Breast epithelium (tissue), 4 donors: ENCODE measurements at places on chromosomes 2 and 18. TPM values are rescaled to one million over a fixed set of nuclear protein-coding genes. Genes with fewer than 3 reads are reported as not detected.
A peak's percentile ranks its signal among the peaks of the same experiment; 100 is the strongest.

DNA sequence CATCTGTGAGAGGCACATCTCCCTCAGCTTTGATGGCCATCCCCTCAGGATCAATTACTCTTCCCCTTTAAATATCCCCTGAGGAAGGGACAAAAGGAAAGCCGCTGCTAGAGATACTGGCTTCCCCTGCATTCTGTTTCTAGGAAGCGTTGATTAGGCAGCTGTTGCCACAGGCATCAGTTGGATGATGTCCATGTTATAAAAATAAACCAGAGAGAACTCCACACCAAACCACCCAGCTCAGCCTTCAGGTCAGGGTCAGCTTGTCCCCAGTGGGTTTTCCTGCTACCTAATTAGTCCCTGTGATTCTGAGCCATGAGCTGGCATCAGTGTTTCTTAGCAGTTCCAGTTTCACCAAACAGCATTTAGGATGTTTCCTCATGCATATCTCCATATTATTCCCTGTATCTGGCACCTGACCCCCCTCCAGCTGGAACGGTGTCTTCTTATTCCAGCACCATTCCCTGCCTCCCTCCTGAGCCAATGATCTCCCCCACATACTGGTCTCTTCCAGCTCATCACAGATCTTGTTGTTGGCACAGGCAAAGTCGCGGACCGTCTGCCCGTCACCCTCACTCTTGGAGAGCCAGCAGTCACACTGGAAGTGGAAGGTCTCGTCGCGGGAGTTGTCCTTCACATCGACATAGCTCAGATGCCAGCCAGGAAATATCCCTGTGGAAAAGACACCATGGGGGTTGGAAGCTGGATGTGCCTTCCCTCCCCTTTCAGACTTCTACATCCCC lies 168.4 kb downstream of the LOXHD1 start:
- no peak for DNase-seq

DNA sequence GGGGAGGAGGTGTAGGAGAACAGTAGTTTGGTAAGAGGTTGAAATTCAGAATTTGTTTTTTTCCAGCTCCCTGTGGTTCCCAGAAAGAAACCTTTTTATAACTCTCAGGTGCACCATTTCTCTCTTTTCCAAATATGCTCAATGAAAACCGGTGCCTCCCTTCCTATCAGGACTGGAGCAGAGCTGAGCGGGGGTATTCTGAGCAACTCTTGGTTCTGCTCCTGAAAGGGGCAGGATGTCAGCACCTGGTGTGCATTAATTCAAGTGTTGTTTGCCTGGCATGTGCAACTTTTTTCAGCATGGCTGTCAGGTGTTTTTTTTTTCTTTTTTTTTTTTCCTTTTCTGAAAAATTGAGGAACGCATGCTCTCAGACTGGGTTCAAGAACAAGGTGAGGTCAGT lies 74.1 kb downstream of the MAPK4 start:
- DNase-seq: no peak

DNA sequence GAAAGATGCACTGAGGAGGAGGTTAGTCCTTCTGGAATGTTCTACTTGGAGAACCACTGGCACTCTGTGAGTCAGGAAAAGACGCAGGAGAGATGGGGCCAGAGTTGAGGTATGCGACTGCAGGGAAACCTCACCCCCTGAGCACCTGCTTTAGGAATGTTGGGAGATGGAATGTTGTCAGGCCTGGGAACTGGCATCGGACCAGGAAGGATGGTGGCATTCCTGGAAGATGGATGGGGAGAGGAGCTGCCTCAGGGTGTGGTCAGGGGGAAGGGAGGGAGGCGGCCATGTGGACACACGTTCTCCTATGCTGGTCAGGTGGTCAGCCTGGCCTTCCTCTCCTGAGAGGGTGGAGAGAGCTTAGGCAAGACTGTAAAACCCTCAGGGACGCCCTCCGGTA lies 146.3 kb downstream of the CELF4 start:
- no peak for DNase-seq

DNA sequence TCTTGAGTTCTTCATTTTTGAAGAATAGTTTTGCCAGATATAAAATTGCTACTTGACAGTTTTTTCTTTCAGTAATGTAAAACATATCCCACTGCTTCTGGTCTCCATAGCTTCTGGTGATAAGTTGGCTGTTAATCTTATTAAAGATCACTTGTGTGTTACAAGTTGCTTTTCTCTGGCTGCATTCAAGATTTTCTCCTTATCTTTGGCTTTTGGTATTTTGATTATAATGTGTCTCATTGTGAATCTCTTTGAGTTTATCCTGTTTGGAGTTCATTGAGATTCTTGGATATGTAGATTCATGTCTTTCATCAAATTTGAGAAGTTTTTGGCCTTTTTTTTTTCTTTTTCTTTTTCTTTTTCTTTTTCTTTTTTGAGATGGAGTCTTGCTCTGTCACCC lies 20.2 kb upstream of the ADNP2 start:
- no peak for DNase-seq

GRCh38 chr2:1170241-1170640 lies 219.6 kb downstream of the SNTG2 start:
- DNase-seq: no peak

DNA sequence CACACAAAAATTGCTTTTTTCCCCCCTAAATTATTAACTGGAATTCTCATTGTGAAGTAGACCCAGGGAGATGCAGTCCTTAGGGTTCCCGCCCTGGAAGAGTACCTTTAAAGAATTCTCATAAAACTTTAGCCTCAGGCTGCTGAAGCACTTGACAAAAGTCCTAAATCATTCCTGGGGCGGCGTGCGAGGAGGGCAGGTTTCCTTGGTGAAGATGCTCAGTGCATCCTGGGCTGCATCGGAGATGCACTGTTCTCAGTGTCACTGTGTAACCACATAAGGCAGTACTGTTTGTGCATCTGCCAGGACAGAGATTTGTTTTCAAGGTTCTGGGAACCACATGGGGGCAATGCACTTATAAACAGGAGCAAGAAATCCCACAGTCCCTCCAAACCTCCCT lies 62.6 kb downstream of the ZNF236 start:
- no peak for DNase-seq

- DNase-seq: no peak
Measured at GRCh38 chr2:44135296-44135695, 33.4 kb upstream of the PPM1B start.

DNA sequence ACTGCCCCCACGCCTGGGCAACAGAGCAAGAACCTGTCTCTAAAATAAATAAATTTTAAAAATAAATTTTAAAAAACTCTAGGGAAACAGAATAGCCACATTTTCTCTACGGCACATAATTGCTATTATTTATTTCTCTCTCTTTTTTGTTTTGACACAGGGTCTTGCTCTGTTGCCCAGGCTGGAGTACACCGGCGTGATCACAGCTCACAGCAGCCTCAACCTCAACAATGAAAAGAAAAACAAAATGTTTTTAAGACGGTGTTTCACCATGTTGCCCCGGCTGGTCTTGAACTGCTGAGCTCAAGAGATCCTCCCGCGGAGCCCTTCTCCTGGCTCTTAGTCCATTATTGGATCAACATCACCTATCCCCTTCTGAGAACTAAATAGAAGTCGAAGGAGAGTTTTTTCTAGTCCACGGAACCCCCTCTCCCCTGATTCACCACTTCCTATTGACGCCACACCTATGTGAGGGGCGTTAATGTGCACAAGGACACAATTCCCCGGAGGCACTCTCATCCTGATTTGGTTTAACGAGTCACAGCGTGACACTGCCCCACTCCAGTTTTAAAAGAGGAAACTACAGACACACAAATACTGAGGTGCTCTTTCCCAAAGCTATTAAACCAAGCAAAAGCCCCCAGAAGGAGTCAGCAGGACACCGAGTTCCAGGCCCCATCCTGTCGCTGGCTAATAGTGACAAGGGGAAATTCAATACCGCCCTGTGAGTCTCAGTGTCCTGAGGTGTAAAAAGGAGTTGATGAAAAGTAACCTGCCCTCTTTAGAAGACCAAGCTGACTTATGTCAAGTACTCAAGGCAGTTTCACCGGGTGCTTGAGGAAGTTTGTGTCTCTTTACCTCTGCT lies 1.1 kb downstream of the NPC1 start:
- DNase-seq: peak; percentile 51

GRCh38 chr18:63205791-63206252 lies 113.7 kb downstream of the BCL2 start:
- DNase-seq: no peak

- DNase-seq: no peak
Measured at GRCh38 chr2:39615675-39616074, 50.0 kb upstream of the TMEM178A start.

GRCh38 chr2:55106148-55106547 lies 55.9 kb upstream of the RTN4 start:
- DNase-seq: no peak

DNA sequence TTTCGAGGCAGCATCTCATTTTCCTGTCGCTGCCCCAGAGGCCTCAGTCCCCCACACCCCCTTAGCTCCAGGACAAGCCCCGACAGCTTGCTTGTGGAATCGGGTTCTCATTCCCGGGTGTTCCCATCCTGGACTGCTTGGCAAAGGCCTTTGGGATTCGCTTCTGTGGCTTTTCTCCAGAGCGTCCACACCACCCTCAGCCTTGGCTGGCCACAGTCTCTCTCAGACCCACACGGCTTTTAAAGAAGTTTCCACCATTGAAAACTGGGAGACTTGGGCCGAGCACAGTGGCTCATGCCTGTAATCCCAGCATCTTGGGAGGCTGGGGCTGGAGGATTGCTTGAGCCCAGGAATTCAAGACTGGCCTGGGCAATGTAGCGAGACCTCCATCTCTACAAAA lies 2.7 kb downstream of the ESPNL start:
- DNase-seq: no peak

- no peak for DNase-seq
Measured at GRCh38 chr2:121598087-121598486, 51.2 kb downstream of the CLASP1 start.

DNA sequence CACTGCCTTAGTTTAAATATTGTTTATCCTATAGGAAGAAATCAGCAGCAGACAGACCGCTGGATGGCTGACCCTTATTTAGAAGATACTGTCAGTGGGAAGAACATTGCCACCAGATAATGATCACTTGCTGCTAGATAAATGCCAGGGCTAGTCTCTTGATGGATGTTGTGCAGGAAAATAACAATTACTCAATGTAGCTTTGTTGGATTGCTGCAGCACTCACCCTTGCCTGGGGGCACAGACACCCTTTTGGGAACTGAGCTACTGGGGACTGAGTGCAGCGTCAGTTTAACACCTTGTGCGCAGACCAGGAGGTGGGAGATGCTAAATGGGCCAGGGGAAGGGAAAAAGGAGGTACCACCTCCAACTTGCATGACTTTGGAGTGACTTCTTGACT lies 64.2 kb upstream of the CAPN13 start:
- DNase-seq: no peak

- DNase-seq: no peak
Measured at GRCh38 chr2:147398996-147399395, 445.8 kb upstream of the ACVR2A start.

GRCh38 chr2:151337643-151338042 lies 19.7 kb upstream of the TNFAIP6 start:
- DNase-seq: no peak

GRCh38 chr2:36615222-36615621 lies 17.3 kb upstream of the FEZ2 start:
- DNase-seq: no peak

DNA sequence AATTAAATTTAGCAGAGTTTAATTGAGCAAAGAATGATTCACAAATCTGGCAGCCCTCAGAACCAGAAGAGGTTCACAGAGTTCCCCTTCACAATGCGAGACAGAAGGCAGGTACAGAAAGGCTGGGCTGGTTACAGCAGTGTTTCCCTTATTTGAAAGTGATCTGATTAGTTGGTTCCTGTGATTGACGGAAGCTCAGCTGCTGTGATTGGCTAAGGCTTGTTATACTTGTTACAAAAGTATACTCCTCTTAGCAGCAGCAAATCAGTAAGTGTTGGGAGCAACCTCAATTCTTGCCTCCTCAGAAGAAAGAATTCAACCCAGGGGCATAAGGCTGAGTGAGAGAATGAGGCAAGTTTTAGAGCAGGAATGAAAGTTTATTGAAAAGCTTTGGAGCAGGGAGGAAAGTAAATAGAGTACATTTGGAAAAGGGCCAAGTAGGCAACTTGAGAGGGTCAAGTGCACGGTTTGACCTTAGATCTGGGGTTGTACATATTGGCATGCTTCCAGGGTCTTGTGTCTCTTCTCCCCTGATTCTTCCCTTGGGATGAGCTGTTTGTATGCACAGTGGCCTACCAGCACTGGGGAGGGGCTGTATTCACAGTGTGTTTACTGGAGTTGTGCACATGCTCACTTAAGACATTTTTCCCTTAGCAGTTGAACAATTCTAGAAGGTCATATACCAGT lies 431.8 kb upstream of the RAB12 start:
- DNase-seq: no peak

The PRKAG3 gene
- not detected for total RNA-seq

The ARID5A gene
- 132 TPM for total RNA-seq

The REG1A gene
- not detected for total RNA-seq

The CENPA gene
- total RNA-seq: not detected

The CD28 gene
- total RNA-seq: 4.2 TPM

The DLGAP1 gene
- 17.6 TPM for total RNA-seq
